ENCODE measurements at places on chromosomes 4 and X. TPM values are rescaled to one million over a fixed set of nuclear protein-coding genes. Genes with fewer than 3 reads are reported as not detected.

FAM9A gene
- polyA plus RNA-seq, result 0.11 TPM

DNA sequence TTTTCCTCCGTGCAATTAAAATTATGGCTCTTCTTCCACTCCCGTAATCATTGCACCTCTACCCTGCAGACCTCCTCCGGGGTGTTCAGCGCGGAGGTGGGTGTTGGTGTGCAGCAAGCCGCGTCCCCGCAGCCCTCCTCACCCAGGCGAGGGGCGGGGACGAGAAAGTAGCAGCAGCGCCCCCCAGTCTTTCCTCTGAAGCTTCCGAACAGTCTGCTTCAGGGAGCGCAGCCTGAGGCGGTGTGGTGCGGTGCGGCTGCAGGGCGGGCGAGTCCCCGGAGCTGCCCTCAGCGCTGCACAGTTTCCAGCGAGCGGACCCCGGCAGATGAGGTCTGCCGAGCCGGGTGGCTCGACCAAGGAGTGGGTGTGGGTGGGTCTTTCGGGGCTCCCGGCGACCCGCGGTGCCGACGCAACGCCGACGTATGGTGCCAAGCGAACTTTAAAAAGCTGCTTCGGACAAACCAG lies at the start of gene FRAS1:
Gene FRAS1, plus strand, starts transcription at position 189 of the 465 bp plus-strand sequence. CDS start 687 bp downstream, outside the sequence.
- DNase-seq, result peak; percentile 40
- H3K27ac ChIP-seq, result peak within 1 kb of the TSS; percentile 84
- peaks cover 20% of the 10 kb centered on the region for H3K4me1 ChIP-seq
- no peaks in the 10 kb centered on the region for H3K27me3 ChIP-seq

DNA sequence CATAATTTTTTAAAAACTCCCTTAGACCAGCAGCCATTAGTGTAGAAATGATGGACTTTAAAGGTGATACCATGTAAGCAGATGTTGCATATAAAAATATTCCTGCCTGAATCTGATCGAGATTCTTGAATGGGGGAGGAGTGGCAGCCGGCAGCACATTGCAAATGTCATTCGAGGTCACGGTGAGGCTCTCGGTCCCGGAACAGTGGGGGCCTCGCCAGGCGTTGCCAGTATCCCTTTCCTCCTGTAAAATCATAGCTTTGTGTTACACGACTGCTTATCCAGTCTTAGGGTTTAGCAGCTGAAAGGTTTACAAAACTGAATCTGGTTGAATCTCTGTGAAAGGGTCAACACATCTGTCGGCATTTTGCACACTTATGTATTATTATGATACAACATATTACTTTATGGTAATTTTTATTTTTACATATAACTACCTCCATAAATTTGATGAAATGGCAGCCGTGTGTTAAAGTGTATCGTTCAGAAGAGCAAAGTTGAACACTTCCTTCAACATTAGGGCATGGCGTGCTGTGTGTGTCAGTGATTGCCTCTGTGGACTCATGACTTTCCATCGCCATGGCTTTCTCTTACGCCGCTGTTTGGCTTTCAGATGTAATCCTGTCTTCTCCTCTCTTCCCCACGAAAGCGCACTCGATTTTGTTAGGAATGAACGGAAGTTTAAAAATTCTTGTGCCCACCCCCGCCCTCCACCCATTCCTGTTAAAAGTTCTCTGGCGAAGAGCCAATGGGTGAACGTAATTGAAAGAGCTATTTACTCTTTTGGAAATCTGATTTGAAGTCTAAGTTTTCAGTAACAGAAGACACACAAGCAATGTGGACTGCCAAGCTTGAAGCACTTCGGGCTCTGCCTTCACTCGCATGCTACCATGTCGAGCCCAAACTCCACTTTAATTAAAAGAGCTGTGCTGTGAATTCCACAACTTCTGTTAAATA lies 114.8 kb downstream of the STOX2 start:
- DNase-seq, result no peak
- peaks cover 3% of the 10 kb centered on the region for H3K4me1 ChIP-seq
- H3K36me3 ChIP-seq, result peaks cover 5% of the 10 kb centered on the region
- H3K27ac ChIP-seq, result no peak overlapping the region
- no peaks in the 10 kb centered on the region for H3K27me3 ChIP-seq
- H3K4me3 ChIP-seq, result no peak overlapping the region

- no peak for DNase-seq
- no peaks in the 10 kb centered on the region for H3K36me3 ChIP-seq
- no peaks in the 10 kb centered on the region for H3K27me3 ChIP-seq
- no peak overlapping the region for H3K27ac ChIP-seq
- H3K4me3 ChIP-seq, result no peak overlapping the region
These were observed 102.9 kb upstream of the EOLA2 start for GRCh38 chrX:150041208-150041607.

GRCh38 chrX:101417981-101418841 lies 10.2 kb downstream of the HNRNPH2 start:
- no peak for DNase-seq
- H3K27me3 ChIP-seq, result peaks cover 10% of the 10 kb centered on the region
- H3K4me1 ChIP-seq, result peaks cover 13% of the 10 kb centered on the region

GUCY1A1 gene
- 34.5 TPM for polyA plus RNA-seq

DNA sequence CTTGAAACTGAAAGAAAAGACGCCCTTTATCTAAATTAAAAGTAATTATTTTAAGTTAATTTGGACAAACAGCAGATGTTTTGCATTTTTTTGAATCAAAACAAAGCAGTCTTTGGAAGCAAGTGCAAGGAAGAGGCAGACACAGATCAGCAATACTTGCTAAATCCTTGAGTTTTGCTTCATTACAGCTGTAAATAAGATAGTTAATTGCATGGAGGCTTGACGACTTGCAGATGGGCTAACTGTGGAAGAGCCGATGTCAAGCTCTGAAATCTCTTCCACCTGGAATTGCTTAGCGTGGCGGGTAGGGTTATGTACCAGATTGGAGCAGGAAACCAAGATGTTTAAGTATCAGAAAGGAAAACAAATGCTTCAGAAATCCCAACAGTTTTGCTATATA lies 148.8 kb downstream of the POLA1 start:
- DNase-seq, result no peak
- no peaks in the 10 kb centered on the region for H3K36me3 ChIP-seq
- H3K4me3 ChIP-seq, result no peak overlapping the region
- no peaks in the 10 kb centered on the region for H3K4me1 ChIP-seq

- no peak overlapping the region for H3K4me3 ChIP-seq
- no peaks in the 10 kb centered on the region for H3K4me1 ChIP-seq
- no peaks in the 10 kb centered on the region for H3K36me3 ChIP-seq
- H3K27me3 ChIP-seq, result no peaks in the 10 kb centered on the region
- H3K27ac ChIP-seq, result no peak overlapping the region
These were observed 9.5 kb upstream of the BMP2K start for GRCh38 chr4:78766650-78767049.

GRCh38 chr4:52657618-52658501 lies 1.2 kb downstream of the USP46 start:
- H3K36me3 ChIP-seq, result no peaks in the 10 kb centered on the region
- peak overlapping the region; percentile 52 for H3K4me3 ChIP-seq
- peaks cover 19% of the 10 kb centered on the region for H3K4me1 ChIP-seq
- H3K27ac ChIP-seq, result no peak overlapping the region

PRR32 gene
- polyA plus RNA-seq, result 1.8 TPM

- H3K36me3 ChIP-seq, result no peaks in the 10 kb centered on the region
- no peaks in the 10 kb centered on the region for H3K4me1 ChIP-seq
- no peak for DNase-seq
- peaks cover 3% of the 10 kb centered on the region for H3K27me3 ChIP-seq
- no peak overlapping the region for H3K27ac ChIP-seq
- H3K4me3 ChIP-seq, result no peak overlapping the region
These were observed 125.6 kb upstream of the S100G start for GRCh38 chrX:16524316-16524715.

DNA sequence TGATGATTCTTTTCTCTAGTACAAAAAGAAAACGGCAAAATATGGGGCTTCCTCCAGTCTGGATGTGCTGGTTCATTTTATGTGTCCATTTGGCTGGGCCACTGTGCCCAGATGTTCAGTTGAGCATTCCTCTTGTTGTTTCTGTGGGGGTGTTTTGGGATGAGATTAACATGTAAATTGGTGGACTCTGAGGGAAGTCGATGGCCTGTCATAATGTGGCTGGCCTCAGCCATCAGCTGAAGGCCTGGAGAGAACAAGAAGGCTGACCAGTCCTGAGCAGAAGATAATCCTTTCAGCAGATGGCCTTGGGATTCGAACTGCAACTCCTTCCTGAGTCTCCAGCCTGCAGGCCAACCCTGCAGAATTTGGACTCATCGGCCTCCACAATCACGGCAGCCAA lies 136.7 kb downstream of the EVC2 start:
- H3K27ac ChIP-seq, result no peak overlapping the region
- no peaks in the 10 kb centered on the region for H3K4me1 ChIP-seq
- H3K4me3 ChIP-seq, result no peak overlapping the region
- DNase-seq, result no peak
- H3K27me3 ChIP-seq, result no peaks in the 10 kb centered on the region

KIF4A gene
- polyA plus RNA-seq, result 9.6 TPM

DNA sequence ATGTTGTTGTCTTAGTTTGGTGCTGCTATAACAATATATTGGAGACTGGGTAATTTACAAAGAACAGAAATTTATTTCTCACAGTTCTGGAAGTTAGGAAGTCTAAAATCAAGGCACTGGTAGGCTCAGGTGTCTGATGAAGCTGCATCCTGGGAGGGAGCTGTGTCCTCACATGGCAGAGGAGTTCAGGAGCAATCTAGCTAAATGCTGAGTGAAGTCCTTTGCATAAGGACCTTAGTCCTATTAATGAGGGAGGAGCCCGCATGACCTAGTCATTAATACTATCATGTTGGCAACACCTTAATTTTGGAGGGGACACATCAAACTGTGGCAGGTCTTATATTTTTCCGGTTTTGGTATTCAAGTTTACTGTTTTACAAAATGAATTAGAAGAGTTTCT lies 36.0 kb upstream of the NSUN7 start:
- no peaks in the 10 kb centered on the region for H3K27me3 ChIP-seq
- H3K4me3 ChIP-seq, result no peak overlapping the region
- no peak overlapping the region for H3K27ac ChIP-seq

DNA sequence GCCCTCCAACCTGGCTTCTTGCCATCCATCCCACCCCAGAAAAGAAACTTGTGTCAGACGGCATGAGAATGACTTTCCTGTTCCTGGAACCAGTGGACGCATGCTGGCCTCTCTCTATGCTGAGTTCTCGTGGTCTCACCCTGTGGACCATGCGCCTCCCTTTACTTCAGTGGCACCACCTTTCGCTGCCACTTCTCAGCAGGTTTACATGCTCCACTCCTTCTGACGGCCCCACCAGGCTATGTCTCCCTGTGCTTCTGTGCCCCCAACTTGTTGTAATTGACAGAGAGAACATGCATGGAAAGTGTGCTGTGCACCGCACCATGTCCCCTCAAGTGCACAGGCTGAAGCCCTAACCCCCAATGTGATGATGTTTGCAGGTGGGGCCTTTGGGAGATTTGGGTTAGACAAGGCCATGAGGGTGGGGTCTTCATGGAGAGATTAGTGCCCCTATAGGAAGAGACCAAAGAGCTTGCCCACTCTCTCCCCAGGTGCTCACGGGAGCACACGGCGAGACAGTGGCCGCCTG lies 3.1 kb upstream of the PPP2R2C start:
- H3K36me3 ChIP-seq, result no peaks in the 10 kb centered on the region
- H3K27me3 ChIP-seq, result peaks cover 10% of the 10 kb centered on the region
- no peak overlapping the region for H3K4me3 ChIP-seq
- H3K27ac ChIP-seq, result no peak overlapping the region

DNA sequence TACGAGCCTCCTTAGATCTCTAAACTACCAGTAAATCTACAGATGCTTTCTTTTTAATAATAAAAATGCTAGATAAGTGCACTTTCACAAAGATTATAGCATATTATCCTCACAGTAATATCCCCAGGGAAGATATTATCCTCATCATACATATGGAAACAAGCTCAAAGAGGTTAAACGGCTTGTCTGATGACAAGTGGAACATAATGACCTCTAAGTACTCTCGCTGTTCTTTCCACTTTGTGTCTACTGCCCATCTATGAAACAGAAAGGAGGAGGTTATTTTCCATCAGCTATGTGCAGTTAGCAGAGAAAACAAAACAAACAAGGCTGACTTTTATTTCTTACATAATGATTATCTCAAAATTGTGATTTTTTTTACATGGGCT lies 42.8 kb upstream of the PRDM8 start:
- no peak for DNase-seq
- H3K4me1 ChIP-seq, result no peaks in the 10 kb centered on the region
- no peak overlapping the region for H3K27ac ChIP-seq
- no peaks in the 10 kb centered on the region for H3K27me3 ChIP-seq
- no peaks in the 10 kb centered on the region for H3K36me3 ChIP-seq

GRCh38 chrX:11784543-11784942 lies 26.5 kb downstream of the MSL3 start:
- H3K27me3 ChIP-seq, result peaks cover 3% of the 10 kb centered on the region
- H3K4me3 ChIP-seq, result no peak overlapping the region
- peaks cover 3% of the 10 kb centered on the region for H3K4me1 ChIP-seq
